ENCODE measurements at places on chromosomes 16 and 17.

DNA sequence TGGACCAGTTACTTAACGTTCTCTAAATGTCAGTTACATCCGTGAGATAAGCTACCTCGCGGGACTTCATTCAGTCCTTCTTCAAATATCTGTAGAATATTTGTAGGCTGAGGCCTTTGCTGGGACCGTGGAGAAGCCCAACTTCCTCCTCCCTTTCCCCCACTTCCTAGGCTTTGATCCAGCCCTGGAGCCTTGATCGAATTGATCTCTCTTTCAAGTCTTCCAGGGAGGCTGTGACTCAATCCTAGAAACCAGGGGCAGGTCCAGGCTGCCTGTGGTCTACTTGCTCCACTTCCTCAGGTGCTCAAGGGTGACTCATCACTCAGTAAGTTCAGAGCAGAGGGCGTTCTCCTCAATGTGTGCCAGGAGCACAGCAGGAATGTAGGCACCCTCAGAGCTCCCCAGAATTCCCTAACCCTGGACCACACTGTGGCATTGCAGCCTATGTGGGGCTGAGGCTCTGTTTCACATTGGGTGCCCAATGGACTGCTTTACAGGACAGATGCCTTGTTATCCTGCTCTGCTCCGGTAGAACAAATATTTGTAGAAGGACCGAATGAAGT lies 11.2 kb upstream of the CEP20 start:
- DNase-seq = peak; percentile 91

- DNase-seq = no peak
Observed at GRCh38 chr17:83100220-83100852, 20.9 kb downstream of the METRNL start.

DNA sequence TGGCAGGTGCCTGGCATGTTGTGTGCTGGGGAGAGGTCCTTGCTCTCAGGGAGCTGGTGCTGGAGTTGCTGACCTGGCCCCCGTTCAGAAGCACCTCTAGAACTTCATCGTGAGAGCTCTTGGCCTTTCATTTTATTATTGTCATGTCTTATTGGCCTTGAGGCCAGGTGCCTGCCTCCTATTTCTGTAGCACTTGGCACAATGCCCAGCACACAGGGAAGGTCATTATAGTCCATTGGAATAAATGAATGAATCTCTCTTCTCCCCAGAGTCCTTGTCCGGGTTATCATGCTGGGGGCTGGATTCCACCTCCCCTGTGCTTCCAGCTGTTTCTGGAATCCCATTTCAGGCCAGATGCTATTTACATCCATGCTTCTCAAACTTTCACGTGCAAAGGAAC lies 169.2 kb downstream of the HAPSTR1 start:
- DNase-seq = no peak

GRCh38 chr17:14332331-14332730 lies 31.4 kb downstream of the HS3ST3B1 start:
- DNase-seq = no peak

DNA sequence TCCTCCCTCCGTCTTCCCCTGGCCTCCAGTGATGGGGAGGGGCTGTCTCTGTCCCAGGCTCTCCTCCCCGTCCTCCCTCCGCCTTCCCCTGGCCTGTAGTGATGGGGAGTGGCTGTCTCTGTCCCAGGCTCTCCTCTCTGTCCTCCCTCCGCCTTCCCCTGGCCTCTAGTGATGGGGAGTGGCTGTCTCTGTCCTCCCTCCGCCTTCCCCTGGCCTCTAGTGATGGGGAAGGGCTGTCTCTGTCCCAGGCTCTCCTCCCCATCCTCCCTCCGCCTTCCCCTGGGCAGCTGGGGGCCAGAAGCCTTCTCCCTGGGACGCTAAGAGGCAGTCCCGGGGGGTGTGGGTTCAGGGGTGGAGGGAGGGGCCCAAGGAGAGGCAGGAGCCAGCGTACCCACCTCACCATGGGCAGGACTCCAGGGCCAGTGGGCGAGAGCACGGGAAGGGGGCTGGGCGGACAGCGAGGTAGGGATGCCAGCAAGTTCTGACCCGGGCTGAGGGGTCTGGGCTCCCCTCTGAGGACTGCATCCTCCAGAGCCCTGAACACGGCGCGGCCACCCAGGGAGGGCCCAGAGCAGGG lies 14.8 kb downstream of the UTS2R start:
- no peak for DNase-seq

DNA sequence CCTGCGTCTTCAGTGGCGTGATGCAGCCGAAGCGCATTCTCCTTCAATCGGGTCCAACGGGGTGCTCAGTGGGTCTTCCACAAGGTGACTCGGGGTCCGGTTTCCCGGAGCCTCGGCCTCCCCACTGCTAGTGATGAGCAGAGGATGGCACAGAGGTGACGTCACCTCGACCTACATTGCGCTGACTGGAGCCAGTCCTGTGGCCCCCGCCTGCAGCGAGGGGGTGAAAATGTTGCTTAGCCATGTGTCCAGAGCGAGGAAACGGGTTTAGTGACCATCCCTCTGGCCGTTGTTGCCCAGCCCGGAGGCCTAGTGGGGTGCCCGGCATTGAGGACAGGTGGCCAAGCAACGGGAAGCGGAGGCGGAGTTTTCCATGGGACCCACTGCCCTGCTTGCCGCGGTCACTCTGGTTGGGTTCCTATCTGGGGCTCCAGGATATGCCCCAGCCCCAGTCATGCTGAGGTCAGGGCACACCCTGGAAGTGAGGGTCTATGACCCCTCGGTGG lies 190.6 kb upstream of the CIBAR2 start:
- no peak for DNase-seq

GRCh38 chr16:54055864-54056263 lies 230.7 kb downstream of the IRX3 start:
- peak; percentile 20 for DNase-seq

DNA sequence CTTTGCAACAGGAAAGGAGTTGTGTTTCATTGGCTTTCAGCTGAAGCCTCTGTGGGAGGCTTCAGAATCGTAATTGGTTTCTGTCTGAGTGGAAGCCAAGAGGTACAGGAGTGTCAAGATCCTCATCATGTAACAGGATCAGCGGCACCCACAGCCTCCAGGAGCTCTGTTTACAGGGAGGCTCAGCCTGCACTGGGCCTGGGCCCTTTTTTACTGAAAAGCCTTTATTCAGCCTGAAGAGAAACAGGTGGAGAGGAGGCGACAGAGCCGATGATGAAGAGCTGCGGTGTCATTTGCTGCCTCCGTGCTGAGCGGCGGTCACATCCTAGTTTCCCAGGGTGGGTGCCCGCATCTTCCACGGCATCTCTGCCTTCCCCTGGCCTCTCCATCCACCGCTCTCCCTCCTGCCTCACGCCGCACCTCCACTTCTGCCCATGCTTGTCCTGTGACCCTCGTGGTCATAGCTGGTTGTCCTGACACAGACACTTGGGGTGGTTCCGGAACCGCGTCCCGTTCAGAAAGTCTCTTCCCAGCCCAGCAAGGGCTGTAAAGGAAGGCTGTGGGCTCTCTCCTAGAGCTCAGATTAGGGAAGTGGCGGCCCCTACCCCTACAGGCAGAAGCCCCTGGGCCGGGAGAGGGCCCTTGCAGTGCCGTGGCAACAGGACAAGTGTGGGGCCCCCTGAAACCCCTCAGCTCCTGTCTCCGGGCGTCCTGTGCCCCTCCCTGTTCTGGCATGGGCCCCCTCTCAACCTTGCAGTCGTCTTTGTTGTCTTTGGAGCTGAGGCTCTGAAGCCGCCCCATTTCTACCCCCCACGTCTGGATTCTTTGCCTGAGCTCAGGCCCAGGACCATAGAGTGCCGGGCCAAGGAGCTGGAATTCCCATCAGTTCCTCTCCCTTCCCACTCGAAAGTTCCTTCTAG lies 53.9 kb upstream of the CHMP6 start:
- DNase-seq = no peak

DNA sequence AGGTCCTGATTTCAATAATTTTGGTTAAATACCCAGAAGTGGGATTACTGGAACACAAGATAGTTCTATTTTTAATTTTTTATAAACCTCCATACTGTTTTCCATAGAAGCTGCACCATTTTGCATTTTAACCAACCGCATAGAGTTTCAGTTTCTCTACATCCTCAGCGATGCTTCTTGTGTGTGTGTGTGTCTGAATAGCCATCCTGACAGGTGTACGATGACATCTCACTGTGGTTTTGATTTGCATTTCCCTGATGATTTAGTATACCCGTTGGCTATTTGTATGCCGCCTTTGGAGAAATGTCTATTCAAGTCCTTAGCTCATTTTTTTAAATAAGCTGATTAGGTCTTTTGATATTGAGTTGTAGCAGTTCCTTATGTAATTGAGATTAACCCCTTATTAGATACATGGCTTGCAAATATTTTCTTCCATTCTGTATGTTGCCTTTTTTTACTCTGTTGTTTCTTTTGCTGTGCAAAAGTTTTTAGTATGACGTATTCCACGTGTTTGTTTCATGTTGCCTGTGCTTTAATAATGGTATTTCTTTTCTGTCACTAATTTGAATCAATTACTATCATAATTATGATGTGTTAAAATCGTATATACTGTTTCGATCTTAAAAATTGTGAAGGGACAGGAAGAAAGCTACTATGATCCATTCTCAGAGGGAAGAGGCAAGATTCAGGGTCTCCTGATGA lies 227.2 kb upstream of the MON1B start:
- no peak for DNase-seq

- DNase-seq = peak; percentile 68
Observed at GRCh38 chr17:16428098-16428882, 12.9 kb downstream of the TRPV2 start.

GRCh38 chr17:80124351-80124981 lies 22.5 kb downstream of the EIF4A3 start:
- peak; percentile 84 for DNase-seq

GRCh38 chr17:45320931-45321461 lies 4.2 kb upstream of the MAP3K14 start:
- peak; percentile 97 for DNase-seq

GRCh38 chr16:31537362-31538242 lies 9.9 kb downstream of the AHSP start:
- no peak for DNase-seq

DNA sequence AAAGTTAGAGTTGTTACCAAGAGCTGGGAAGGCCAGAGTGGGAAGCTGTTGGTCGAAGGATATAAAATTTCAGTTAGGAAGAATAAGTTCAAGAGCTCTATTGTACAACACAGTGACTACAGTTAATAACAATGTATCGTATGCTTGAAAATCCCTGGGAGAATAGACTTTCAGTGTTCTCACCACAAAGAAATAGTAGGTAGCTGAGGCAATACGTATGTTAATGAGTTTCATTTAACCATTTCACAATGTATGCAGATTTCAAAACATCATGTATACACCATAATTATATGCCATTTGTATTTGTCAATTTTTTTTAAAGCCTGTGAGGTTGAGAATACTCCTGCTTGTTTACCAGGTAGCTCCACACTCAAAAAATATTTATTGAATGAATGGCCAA lies 41.5 kb upstream of the MYOCD start:
- peak; percentile 72 for DNase-seq

GRCh38 chr17:64662774-64663367 lies 764 bp upstream of the SMURF2 start:
- no peak for DNase-seq

- DNase-seq = peak; percentile 51
Observed at GRCh38 chr17:82793974-82794630, 42.2 kb downstream of the TBCD start.

GRCh38 chr17:43396491-43397060 lies 2.2 kb upstream of the ARL4D start:
- DNase-seq = no peak

- peak; percentile 92 for DNase-seq
Observed at GRCh38 chr16:66717112-66717675, 20.7 kb upstream of the CMTM4 start.

GRCh38 chr17:61482467-61482866 lies 30.2 kb downstream of the TBX4 start:
- DNase-seq = no peak

- DNase-seq = no peak
Observed at GRCh38 chr17:57281887-57282286, 25.6 kb downstream of the MSI2 start.

DNA sequence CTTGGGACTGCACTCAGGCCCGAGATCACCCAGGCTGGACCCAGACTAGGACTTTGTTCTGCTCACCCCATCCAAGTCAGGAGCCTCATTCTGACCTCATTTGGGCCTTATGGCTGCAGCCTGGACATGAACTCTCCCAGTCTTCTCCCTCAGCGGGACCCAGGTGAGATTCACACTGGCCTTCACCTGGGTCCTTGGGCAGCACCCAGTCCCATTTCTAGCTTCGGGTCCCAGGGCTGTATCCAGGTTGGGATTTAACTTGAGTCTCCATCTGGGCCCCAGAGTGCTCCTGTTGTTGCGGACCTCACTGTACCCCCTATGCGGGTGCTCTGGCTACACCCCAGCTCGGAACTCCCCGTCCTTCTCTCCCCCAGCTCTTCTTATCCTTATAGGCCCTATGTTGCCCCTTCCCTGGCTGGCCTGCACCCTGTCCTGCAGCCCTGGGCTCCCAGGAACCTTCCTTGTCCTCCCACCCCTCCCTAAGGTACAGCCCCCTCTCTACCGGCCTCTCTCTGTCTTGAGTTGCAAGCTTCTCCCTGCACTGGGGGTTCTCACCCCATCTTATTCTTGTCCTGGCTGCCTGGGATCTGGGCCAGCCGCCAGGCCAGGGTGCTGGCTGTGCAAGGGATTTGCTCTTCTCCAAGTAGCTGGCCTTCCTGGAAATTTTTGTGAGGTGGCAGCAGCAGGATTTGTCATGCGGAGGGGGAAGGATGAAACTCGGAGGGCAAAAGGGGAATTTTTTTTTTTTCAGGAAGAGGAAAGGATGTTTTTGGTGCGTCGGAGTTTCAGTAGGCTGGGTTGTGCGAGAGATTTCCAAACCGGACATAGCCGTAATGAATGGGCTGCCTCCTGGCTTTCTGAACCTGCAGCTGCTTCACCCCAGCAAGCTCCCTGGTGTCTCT lies 904 bp downstream of the MAP2K3 start:
- peak; percentile 69 for DNase-seq

- DNase-seq = no peak
Observed at GRCh38 chr16:35745191-35745590, 2285.8 kb downstream of the TP53TG3F start.

DNA sequence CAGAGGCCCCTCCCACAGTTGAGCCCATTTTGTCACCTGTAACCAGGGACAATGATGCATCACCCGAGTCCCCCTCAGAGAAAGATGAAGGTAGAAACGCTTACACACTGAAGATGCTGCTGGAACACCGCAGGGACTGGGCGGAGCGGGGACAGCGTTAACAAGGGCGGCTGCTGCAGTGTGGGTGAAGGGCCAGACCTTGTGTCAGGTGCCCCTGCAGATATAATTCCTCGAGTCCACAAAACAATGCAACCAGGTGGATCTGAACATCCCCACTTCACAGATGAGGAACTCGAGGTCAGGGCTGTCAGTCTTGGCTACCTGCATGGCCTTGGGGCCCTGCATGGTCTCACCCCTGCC lies 6.3 kb upstream of the MAPK7 start:
- DNase-seq = no peak

- DNase-seq = no peak
Observed at GRCh38 chr17:40862985-40863733, 3.9 kb downstream of the KRT12 start.

- DNase-seq = no peak
Observed at GRCh38 chr16:66134875-66135274, 231.6 kb upstream of the CDH5 start.

All from fibroblast of mammary gland (primary cell).